Activated CD4-positive, alpha-beta memory T cell treated with anti-CD3 and anti-CD28 coated beads for 36 hours (primary cell): ENCODE measurements at places on chromosomes 7 and 10. TPM values are rescaled to one million over a fixed set of nuclear protein-coding genes. Genes with fewer than 3 reads are reported as not detected.

Gene SAP25
- total RNA-seq, result 11.4 TPM

- no peak for DNase-seq
These were observed 218.8 kb downstream of the ZWINT start for GRCh38 chr10:56142092-56142728.

DNA sequence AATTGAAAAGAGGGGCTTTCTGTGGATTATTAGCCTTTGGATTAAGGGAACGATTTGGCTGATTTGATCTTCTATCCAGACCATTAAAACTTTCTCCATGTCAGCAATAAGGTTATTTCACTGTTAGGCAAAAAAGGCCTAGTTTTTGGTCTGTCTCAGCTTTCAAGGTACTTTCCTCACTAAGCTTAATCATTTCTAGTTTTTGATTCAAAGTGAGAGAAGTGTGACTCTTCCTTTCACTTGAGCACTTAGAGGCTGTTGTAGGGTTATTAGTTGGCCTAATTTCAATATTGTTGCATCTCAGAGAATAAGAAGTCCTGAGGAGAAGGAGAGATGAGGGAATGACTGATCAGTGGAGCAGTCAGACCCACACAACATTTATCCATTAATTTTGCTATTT, 596.0 kb upstream of the TPK1 start:
- no peak for DNase-seq

DNA sequence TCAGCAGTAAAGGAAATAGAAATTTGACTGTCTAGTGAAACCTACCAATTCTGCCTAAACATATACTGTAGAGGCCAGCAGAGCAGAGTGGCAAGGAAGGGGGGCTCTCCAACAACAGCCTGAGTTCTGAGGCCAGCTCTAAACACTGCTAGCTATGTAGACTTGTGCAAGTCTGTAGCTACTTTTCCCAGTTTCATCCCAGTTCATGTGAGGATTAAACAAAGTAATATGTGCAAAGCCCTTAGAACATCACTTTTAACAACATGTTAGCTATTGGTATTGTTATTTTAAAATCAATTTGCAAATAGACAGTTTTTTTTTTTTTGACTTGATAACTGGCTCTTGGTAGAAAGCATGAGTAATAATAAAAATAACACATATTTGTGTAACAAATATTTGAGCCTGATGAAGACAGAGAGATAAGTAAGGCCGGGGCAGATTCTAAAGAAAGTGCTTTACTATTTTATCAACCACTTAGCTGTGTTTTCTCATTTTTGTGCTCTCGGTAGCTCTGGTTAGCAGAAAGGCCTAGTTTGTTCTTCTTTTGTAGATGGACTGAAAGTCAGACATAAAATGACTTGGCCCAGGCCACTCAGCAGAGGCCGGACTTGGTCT, 9.3 kb downstream of the CHST12 start:
- DNase-seq, result no peak
